Breast epithelium (tissue), 4 donors: ENCODE measurements at places on chromosomes 11 and 22. TPM values are rescaled to one million over a fixed set of nuclear protein-coding genes. Genes with fewer than 3 reads are reported as not detected.

Gene GRK3
- 49.1 TPM for total RNA-seq

Gene MRGPRF
- total RNA-seq: 12.9 TPM

Gene OR8D1
- not detected for total RNA-seq

Gene OR5T1
- not detected for total RNA-seq

Gene CARS1
- 42.6 TPM for total RNA-seq

Gene VWCE
- 0.88 TPM for total RNA-seq

Gene PGM2L1
- 2.1 TPM for total RNA-seq

DNA sequence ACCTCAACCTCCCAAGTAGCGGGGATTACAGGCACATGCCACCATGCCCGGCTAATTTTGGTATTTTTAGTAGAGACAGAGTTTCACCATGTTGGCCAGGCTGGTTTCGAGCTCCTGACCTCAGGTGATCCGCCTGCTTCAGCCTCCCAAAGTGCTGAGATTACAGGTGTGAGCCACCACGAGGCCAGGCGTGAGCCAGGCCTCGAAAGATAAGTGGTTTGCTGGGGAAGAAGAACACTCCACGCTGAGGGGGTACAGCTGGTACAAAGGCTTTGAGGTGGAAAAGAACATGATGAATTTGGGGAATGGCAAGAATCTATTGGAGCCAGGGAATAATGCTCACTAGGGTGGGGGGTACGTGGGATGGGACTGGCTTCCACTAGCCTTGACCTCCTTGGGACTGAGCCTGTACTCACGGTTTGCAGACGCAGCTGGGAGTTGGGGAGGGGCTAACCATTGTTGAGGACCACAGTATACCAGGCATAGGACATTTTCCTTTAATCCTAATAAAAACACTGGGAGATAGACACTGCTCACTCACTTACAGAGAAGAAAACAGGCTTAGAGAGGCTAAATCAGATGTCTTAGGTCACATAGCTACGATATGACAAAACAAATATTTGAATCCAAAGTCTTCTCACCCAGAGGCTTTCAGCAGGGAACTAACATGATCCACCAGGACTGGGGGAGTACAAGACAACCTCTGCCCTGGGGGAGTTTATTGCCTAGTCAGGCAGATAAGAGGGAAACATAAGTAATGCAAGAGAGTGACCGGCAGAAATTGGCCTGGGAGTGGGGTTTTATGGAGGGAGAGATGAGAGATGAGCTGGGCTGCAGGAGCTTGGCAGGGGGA lies 4.9 kb downstream of the SLCO2B1 start:
- H3K4me3 ChIP-seq: no peak overlapping the region
- H3K36me3 ChIP-seq: no peaks in the 10 kb centered on the region
- H3K4me1 ChIP-seq: no peaks in the 10 kb centered on the region
- no peak for DNase-seq

DNA sequence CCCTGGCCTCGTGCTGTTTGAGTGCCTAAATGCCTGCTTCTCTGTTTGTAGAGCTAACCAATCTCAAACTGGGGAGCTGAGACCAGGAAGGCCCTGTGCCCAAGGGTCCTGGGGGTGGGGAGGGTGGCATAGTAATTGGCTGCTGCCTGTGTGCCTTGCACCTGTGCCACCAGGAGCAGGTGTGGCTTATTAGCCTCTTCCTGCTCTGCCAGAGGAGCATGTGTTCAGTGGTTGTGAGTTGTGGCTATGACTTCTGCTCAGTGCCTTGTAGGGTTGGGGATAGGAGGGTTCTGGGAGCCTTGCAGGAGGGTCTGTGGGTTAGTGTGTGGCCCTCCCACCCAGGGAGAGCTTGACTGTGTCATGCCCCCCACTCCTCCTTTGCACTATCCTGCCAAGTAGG lies 109.2 kb downstream of the ZBTB16 start:
- peaks cover 90% of the 10 kb centered on the region for H3K4me1 ChIP-seq
- no peaks in the 10 kb centered on the region for H3K27me3 ChIP-seq
- H3K36me3 ChIP-seq: no peaks in the 10 kb centered on the region
- H3K4me3 ChIP-seq: no peak overlapping the region
- DNase-seq: no peak

DNA sequence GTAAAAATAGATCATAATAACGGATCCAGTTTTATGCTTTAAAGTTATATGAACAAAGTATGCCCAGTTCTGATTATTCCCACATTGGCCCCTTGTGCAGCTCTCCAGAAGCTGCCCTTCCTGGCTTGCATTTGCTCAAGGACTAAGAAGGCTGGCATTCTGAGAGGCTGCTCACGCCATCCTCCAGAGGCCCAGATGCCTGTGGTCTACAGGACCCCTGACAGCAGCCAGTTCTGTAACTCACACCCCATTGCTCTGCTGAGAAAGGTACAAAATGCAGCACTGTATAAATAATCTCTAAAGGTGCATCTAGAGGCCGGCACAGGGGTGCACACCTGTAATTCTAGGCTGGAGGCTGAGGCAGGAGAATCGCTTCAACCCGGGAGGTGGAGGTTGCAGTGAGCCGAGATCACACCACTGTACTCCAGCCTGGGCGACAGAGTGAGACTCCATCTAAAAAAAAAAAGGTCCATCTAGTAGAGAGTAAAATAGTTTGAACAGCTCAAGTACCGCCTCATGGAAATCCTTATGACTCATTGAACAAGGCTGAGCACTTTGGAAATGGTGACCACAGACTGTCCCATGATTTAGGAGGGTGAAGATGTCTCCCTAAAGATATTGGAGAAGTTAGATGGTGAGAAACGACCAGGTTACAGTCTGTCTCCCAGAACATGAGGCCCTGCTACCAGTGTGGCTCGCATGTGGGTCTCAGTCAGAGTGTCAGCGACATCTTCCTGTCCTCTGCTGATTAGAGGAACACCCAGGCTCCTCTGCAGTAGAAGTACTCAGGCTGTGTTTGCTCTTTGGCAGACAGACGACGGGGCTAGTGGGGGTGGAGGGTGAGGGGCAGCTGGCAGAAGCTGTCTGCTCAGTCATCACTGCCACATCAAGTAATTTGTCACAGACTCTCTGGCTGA lies 56.3 kb downstream of the KREMEN1 start:
- H3K27me3 ChIP-seq: no peaks in the 10 kb centered on the region
- DNase-seq: no peak
- H3K27ac ChIP-seq: no peak overlapping the region
- H3K4me3 ChIP-seq: no peak overlapping the region
- no peaks in the 10 kb centered on the region for H3K4me1 ChIP-seq

- H3K27ac ChIP-seq: no peak overlapping the region
- no peak overlapping the region for H3K4me3 ChIP-seq
- DNase-seq: no peak
- no peaks in the 10 kb centered on the region for H3K4me1 ChIP-seq
- no peaks in the 10 kb centered on the region for H3K27me3 ChIP-seq
- H3K36me3 ChIP-seq: no peaks in the 10 kb centered on the region
Measured at GRCh38 chr11:14625586-14626205, 17.9 kb upstream of the PDE3B start.

- H3K4me3 ChIP-seq: no peak overlapping the region
- no peaks in the 10 kb centered on the region for H3K27me3 ChIP-seq
- H3K27ac ChIP-seq: no peak overlapping the region
- H3K36me3 ChIP-seq: no peaks in the 10 kb centered on the region
- no peak for DNase-seq
Measured at GRCh38 chr11:48024635-48025071, 44.3 kb downstream of the PTPRJ start.

- peaks cover 8% of the 10 kb centered on the region for H3K4me1 ChIP-seq
- no peak overlapping the region for H3K4me3 ChIP-seq
- H3K27ac ChIP-seq: peak overlapping the region; percentile 71
- no peaks in the 10 kb centered on the region for H3K27me3 ChIP-seq
Measured at GRCh38 chr22:37552524-37553163, 7.6 kb upstream of the CDC42EP1 start.

DNA sequence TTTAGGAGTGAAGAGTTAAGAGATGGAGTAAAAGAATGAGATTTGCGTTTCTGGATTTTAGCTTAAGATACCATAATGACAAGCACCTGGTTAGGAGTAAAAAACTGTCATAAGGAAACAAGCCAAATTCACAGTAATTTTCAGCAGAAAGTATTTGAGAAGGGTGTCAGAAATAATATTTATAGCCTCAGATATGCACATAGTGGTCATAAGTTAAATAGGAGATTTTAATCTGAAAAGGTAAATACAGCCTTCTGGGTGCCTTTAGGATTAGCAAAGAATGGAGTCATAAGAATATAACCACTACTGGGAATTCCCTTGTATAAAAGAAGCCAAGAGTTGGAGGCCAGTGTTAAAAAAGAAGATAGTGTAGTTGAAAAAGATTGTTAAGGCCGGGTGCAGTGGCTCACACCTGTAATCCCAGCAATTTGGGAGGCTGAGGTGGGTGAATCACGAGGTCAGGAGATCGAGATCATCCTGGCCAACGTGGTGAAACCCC lies 160.1 kb downstream of the SWAP70 start:
- DNase-seq: no peak
- no peaks in the 10 kb centered on the region for H3K36me3 ChIP-seq
- H3K27me3 ChIP-seq: no peaks in the 10 kb centered on the region
- no peak overlapping the region for H3K27ac ChIP-seq
- no peaks in the 10 kb centered on the region for H3K4me1 ChIP-seq

DNA sequence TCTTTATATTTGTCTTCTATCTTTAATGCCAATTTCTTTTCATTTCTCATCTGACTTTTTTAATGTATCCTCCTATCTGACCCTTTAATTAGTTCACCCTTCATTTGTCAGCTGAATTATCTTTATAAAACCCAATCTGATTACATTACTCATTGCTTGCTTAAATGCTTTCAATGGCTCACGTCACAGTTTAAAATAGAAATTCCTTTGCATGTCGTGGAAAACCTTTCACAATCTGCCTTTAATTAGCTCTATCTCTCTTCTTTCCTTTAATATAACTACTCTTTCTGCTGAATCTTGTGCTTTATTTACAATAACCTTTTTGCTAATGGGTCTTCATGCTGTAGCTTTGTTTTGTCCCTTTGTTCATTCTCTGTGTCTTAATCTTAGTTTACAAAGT lies 125.7 kb downstream of the DYNC2H1 start:
- no peaks in the 10 kb centered on the region for H3K27me3 ChIP-seq
- H3K4me3 ChIP-seq: no peak overlapping the region
- no peaks in the 10 kb centered on the region for H3K4me1 ChIP-seq
- no peaks in the 10 kb centered on the region for H3K36me3 ChIP-seq
- no peak for DNase-seq
- H3K27ac ChIP-seq: no peak overlapping the region

- peaks cover 18% of the 10 kb centered on the region for H3K27me3 ChIP-seq
- no peaks in the 10 kb centered on the region for H3K4me1 ChIP-seq
- H3K27ac ChIP-seq: no peak overlapping the region
- no peaks in the 10 kb centered on the region for H3K36me3 ChIP-seq
- DNase-seq: no peak
- no peak overlapping the region for H3K4me3 ChIP-seq
Measured at GRCh38 chr11:64633555-64634159, 42.6 kb downstream of the SLC22A12 start.

DNA sequence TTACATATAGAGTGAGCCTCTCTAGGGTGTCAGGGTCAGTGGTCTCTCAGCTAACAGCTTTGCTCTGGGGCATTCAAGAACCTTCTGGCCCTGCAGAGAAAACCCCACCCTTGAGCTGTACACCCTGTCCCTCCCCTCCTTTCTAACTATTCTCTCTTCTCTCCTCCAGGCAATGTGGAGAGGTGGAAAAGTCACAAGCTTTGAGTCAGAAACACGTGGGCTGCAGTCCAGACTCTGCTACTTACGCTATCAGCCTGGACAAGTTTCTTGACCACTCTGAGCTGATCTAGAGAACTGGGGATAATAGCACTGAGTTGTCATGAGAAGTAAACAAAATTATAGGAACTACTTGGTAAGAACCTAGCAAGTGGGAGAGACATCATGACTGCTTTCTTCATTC lies 10.7 kb upstream of the FAM83F start:
- H3K27me3 ChIP-seq: no peaks in the 10 kb centered on the region
- H3K4me1 ChIP-seq: no peaks in the 10 kb centered on the region
- DNase-seq: no peak
- H3K36me3 ChIP-seq: no peaks in the 10 kb centered on the region

DNA sequence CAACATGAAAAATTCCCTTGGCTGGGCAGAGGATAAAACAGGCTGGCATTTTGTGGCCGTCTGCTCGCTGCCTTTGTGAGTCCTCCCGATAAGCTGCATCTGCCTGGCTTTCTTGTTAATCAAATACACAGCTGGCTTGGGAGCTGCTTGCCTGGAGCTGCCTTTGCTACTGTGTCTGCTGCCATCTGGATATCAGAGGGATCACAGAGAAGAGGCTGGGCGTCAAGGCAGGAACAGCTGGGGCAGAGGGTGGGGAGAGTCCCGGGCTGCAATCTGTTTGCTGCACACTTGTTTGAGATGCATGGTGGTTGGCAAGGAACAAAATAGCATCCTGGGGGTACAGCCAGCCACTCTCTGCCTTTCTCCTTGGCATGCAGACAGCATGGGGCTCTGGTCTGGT lies 36.0 kb downstream of the COMMD9 start:
- H3K27ac ChIP-seq: no peak overlapping the region
- DNase-seq: no peak
- H3K4me1 ChIP-seq: no peaks in the 10 kb centered on the region
- H3K27me3 ChIP-seq: no peaks in the 10 kb centered on the region
- no peaks in the 10 kb centered on the region for H3K36me3 ChIP-seq
